ENCODE measurements at places on chromosomes 12 and 14. TPM values are rescaled to one million over a fixed set of nuclear protein-coding genes. Genes with fewer than 3 reads are reported as not detected.

The ZNF385A gene
- 5.6 TPM for total RNA-seq

The PARPBP gene
- 11.0 TPM for total RNA-seq

The LRTM2 gene
- total RNA-seq: not detected

The COX14 gene
- total RNA-seq: 73.5 TPM

The SLC8A3 gene
- total RNA-seq: 2.6 TPM

The PAH gene
- 206 TPM for total RNA-seq

The NGB gene
- not detected for total RNA-seq

The IL26 gene
- total RNA-seq: not detected

The TMEM119 gene
- 70.1 TPM for total RNA-seq

The TSHR gene
- total RNA-seq: 0.08 TPM

GRCh38 chr14:75487155-75487671 lies 35.1 kb upstream of the BATF start:
- H3K4me1 ChIP-seq: peaks cover 10% of the 10 kb centered on the region
- DNase-seq: no peak
- no peak overlapping the region for H3K4me3 ChIP-seq
- H3K27me3 ChIP-seq: no peaks in the 10 kb centered on the region
- no peaks in the 10 kb centered on the region for H3K36me3 ChIP-seq

GRCh38 chr12:2624543-2625288 lies 170.1 kb upstream of the FKBP4 start:
- H3K36me3 ChIP-seq: no peaks in the 10 kb centered on the region
- no peaks in the 10 kb centered on the region for H3K4me1 ChIP-seq
- no peak overlapping the region for H3K27ac ChIP-seq
- H3K27me3 ChIP-seq: no peaks in the 10 kb centered on the region
- peak; percentile 69 for DNase-seq
- no peak overlapping the region for H3K4me3 ChIP-seq

GRCh38 chr12:3097186-3097804 lies 20.1 kb downstream of the TSPAN9 start:
- H3K4me3 ChIP-seq: no peak overlapping the region
- peak overlapping the region; percentile 43 for H3K27ac ChIP-seq
- peak; percentile 76 for DNase-seq

DNA sequence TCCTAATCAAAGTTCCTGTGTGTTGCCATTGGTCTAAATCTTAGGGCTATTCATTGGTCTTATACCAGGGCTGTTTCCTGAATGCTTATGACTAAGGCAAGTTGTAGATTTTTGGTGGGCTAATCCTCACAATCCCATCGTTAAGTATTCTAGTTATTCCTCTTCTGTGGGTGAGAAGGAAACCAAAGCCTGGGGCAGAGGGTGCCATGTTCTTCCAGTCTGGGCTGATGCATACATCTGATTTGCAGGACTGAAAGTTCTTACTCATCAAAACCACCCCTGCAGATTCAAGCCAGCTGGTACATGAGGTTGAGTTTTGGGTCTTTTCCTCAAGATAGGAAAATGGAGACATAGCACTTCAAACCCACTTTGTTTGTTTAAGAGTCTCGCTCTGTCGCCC lies 25.7 kb downstream of the PPP1CC start:
- no peaks in the 10 kb centered on the region for H3K36me3 ChIP-seq
- no peak for DNase-seq
- H3K4me3 ChIP-seq: no peak overlapping the region
- no peak overlapping the region for H3K27ac ChIP-seq

GRCh38 chr12:65940744-65941143 lies 116.5 kb downstream of the HMGA2 start:
- H3K4me3 ChIP-seq: no peak overlapping the region
- peaks cover 25% of the 10 kb centered on the region for H3K4me1 ChIP-seq
- H3K27me3 ChIP-seq: no peaks in the 10 kb centered on the region

DNA sequence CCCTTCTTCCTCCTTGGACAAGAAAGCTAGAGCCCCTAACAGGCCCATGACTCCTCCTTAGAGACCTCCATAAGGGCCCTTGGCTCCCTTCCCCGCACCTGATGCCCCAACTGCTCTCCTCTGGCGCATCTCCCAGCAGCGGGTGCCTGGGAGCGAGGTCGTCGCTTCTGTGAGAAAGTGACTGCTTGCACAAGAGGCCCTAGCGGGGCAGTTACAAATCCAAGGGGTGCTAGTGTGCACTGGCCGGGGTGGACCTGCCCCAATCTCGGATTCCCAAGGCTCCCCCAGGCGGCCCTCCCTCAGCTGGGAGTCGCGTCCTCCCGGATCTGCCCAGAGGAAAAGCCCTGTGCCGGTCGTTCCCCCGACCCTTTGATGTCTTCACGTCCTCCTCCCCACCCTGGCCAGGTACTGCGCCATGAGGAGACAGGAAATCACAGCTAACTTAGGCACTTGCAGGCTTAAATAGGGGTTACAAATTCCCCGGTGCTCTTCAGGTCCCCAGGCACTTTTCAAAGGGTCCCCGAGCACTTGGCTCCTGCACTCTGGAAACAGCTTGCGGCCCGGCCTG lies 2.8 kb downstream of the NKX2-8 start:
- H3K27ac ChIP-seq: no peak overlapping the region
- H3K36me3 ChIP-seq: no peaks in the 10 kb centered on the region
- no peak for DNase-seq
- H3K27me3 ChIP-seq: peaks cover 98% of the 10 kb centered on the region
- H3K4me1 ChIP-seq: peaks cover 12% of the 10 kb centered on the region
- no peak overlapping the region for H3K4me3 ChIP-seq

GRCh38 chr14:90604356-90604755 lies 207.5 kb downstream of the CALM1 start:
- no peaks in the 10 kb centered on the region for H3K27me3 ChIP-seq
- no peak overlapping the region for H3K4me3 ChIP-seq
- H3K4me1 ChIP-seq: no peaks in the 10 kb centered on the region
- no peaks in the 10 kb centered on the region for H3K36me3 ChIP-seq
- no peak for DNase-seq
- H3K27ac ChIP-seq: no peak overlapping the region

- no peaks in the 10 kb centered on the region for H3K36me3 ChIP-seq
- H3K27me3 ChIP-seq: no peaks in the 10 kb centered on the region
- no peak for DNase-seq
- H3K27ac ChIP-seq: no peak overlapping the region
- H3K4me3 ChIP-seq: no peak overlapping the region
Observed at GRCh38 chr14:87916103-87916885, 76.7 kb downstream of the GALC start.

DNA sequence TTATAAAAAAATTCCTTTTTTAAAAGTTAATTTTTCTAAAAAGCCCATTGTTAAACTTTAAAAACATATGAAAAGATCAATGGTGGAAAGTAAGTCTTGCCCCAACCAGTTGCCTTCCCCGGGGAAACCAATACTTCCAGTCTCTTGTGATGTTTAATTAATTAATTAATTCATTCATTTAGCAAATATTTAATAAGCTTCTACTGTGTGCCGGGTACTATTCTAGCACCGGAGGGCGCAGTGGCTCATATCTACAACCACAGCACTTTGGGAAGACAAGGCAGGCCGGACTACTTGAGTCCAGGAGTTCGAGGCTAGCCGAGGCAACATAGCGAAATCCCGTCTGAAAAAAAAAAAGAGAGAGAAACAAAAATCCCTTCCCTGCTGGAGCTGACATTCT lies 87.4 kb downstream of the HECTD4 start:
- H3K36me3 ChIP-seq: no peaks in the 10 kb centered on the region
- no peak overlapping the region for H3K27ac ChIP-seq
- H3K27me3 ChIP-seq: no peaks in the 10 kb centered on the region
- H3K4me1 ChIP-seq: no peaks in the 10 kb centered on the region
- DNase-seq: peak; percentile 8

DNA sequence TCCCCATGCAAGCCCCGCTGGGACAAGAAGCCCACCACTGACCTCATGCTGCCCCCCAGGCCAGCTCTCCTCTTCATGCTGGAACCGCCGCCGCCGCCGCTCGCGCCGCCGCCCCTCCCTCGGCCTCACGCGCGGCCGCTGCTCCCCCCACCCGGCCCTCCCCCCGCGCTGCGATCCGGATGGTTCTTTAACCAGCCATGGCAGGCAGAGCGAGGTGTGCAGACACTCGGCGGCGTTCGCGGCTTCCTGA lies at the start of gene DCAF5:
TSS of gene DCAF5 (minus strand) at position 218 of the 250 bp plus-strand sequence. CDS start at position 77, 141 bp downstream.
- H3K27me3 ChIP-seq: no peaks in the 10 kb centered on the region
- no peaks in the 10 kb centered on the region for H3K36me3 ChIP-seq
- DNase-seq: no peak
- H3K27ac ChIP-seq: peak within 1 kb of the TSS; percentile 99

DNA sequence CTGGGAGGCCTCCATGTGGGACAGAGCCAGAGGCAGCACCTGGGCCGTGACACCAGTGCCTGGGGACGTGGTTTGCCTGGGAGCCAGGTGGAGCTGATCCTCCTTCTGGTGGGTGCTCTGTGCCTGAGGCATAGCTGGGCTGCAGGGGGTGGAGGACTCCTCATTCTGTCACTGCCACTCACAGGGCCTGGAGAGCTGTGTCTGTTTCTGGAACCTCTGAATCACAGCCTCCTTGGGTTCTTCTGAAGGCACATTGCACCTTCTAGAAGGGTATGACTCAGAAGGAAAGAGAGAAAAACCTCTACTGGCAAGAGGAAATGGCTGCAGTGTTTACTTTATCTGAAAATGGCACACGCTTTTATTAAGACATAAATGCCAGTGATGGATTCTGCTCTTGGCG lies 659.8 kb downstream of the VRK1 start:
- H3K4me1 ChIP-seq: peaks cover 19% of the 10 kb centered on the region
- H3K27ac ChIP-seq: peak overlapping the region; percentile 84
- no peaks in the 10 kb centered on the region for H3K36me3 ChIP-seq
- peak; percentile 45 for DNase-seq

- H3K4me3 ChIP-seq: peak overlapping the region; percentile 96
- H3K27me3 ChIP-seq: peaks cover 5% of the 10 kb centered on the region
- H3K4me1 ChIP-seq: no peaks in the 10 kb centered on the region
- H3K36me3 ChIP-seq: no peaks in the 10 kb centered on the region
- DNase-seq: peak; percentile 43
Observed at GRCh38 chr14:92105893-92106142, 564 bp downstream of the ATXN3 start.

DNA sequence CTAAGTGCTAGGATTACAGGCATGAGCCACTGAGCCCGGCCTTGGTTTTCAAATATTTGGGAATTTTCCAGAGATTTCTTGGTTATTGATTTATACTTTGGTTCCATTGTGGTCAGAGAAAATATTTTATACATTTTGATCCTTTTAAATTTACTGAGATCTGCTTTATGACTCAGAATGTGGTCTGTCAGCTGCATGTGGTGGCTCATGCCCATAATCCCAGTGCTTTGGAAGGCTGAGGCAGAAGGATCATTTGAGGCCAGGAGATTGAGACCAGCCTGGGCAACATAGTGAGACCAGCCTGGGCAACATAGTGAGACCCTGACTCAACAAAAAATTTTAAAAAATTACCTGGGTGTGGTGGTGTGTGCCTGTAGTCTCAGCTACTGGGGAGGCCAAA lies 49.8 kb downstream of the ADCK1 start:
- DNase-seq: no peak
- H3K4me1 ChIP-seq: no peaks in the 10 kb centered on the region
- no peaks in the 10 kb centered on the region for H3K27me3 ChIP-seq
- H3K27ac ChIP-seq: no peak overlapping the region

DNA sequence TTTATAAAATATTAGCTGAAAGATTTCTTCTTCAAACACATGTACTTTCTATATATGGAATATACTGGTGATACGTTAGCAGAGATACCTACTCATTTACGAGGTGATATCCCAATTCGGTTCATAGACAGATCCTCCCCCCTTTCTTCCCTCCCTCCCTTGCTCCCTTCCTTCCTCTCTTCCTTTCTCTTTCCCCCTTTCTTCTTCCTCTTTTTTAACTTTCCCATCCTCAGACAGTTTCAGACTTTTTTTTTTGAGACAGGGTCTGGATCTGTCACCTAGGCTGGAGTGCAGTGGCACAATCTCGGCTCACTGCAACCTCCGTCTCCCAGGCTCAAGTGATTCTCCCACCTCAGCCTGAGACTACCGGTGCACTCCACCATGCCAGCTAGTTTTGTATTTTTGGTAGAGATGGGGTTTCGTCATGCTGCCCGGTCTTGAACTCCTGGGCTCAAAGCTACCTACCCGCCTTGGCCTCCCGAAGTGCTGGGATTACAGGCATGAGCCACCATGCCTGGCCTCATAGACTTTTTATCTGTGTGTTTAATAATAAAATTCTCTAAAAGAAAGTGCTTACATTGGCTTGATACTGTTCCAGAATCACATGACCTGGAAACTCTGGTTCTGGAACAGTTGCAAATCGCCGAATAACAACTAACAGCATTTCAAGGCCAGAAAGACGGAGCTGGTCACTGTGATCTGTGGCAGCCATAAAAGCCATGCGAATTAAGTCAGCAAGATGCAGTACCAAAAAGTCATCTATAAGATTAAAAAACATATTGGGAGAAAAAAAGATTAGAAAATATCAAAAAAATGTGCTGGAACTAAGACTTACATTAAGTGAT lies 99.2 kb downstream of the HEATR5A start:
- no peaks in the 10 kb centered on the region for H3K4me1 ChIP-seq
- H3K36me3 ChIP-seq: no peaks in the 10 kb centered on the region
- no peak overlapping the region for H3K27ac ChIP-seq
- no peak for DNase-seq

- H3K4me1 ChIP-seq: no peaks in the 10 kb centered on the region
- no peaks in the 10 kb centered on the region for H3K36me3 ChIP-seq
- no peak overlapping the region for H3K27ac ChIP-seq
Observed at GRCh38 chr12:99686142-99686541, 38.6 kb downstream of the GARIN6 start.

- peak overlapping the region; percentile 70 for H3K4me3 ChIP-seq
- H3K27me3 ChIP-seq: no peaks in the 10 kb centered on the region
- H3K4me1 ChIP-seq: peaks cover 29% of the 10 kb centered on the region
- H3K36me3 ChIP-seq: no peaks in the 10 kb centered on the region
- no peak for DNase-seq
Observed at GRCh38 chr12:48681399-48681709, 684 bp downstream of the KANSL2 start.

- H3K36me3 ChIP-seq: no peaks in the 10 kb centered on the region
- no peaks in the 10 kb centered on the region for H3K4me1 ChIP-seq
- H3K27ac ChIP-seq: no peak overlapping the region
- H3K4me3 ChIP-seq: no peak overlapping the region
Observed at GRCh38 chr12:38697289-38697688, 208.1 kb downstream of the CPNE8 start.

DNA sequence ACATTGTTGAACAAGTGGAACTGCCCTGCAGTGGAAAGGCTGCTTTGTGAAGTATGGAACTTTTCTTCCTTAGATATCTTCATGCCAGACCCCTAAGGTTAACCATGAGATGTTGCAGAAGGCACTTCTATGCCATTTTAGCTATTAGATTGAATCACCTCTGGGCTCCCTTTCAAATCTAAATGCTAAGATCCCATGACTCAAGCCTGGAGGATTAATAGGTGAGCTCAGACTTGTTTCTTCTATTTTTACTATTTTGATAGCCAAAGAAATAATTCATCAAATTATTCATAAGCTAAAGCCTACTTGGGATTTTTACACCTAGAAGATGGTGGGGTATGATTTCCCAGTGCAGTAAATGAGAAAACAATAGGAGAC lies 64.3 kb downstream of the DAD1 start:
- H3K27ac ChIP-seq: no peak overlapping the region
- no peak for DNase-seq
- H3K4me3 ChIP-seq: no peak overlapping the region
- no peaks in the 10 kb centered on the region for H3K36me3 ChIP-seq
- peaks cover 26% of the 10 kb centered on the region for H3K4me1 ChIP-seq
